Muscle of arm (tissue), 14 donors: ENCODE measurements at places on chromosomes 5 and 9. TPM values are rescaled to one million over a fixed set of nuclear protein-coding genes. Genes with fewer than 3 reads are reported as not detected.
A peak's percentile ranks its signal among the peaks of the same experiment; 100 is the strongest.

DNA sequence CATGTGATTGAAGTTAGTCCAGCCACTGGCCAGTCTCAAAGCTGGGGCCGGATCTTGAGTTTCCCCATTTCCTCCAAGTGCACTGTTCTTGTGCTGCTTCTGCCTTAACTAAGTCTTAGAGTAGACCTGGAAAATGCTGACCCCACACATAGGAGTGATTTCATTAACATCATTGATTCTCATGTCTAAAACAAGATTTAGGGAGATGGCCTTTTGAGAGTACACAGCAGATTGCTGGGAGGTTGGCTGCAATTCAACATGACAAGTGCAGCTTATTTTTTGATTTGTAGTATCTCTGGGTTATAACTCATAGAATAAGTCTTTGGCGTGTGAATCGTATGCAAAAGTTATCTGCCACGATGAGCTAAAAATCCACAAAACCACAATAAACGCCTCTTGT is 131.0 kb downstream of the CMYA5 start:
- DNase-seq = no peak

GRCh38 chr9:131847665-131848354 is 107.9 kb upstream of the RAPGEF1 start:
- DNase-seq = no peak

DNA sequence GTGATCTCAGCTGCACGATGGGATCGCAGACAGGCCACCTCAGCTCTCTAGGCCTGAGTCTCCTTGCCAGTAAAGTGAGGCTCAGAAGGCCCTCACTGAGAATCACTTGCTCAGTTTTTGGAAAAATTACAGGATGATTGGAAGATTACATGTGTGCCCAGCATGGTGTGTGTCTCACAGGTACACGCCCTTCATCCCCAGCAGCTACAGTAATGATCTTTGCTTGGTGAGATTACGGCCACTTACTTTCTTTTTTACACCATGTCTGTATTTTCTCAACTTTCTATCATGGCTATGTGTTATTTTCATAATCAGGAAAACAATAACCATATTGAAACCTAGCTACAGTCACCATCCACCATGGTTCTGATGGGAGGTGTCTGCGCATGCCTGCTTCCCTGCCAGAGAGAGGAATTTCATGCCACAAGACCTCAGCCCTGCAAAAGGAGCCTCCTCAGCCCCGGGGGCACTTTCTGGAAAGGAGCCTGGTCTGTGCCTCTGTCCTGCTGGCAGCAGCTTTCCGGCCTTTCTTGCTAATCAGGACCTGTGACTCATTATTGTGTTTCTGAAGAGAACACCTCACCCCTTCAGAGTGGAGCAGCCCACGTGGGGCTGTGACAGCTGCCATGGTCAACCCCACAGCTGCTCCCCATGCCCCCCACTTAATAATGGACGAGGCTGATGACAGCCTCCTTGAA is 64.2 kb upstream of the OLFM1 start:
- no peak for DNase-seq

- DNase-seq = no peak
These were observed 10.4 kb upstream of the ZNF354B start for GRCh38 chr5:178849316-178849715.

The GIN1 gene
- 12.3 TPM for polyA plus RNA-seq

GRCh38 chr5:35371951-35372426 is 141.7 kb upstream of the PRLR start:
- no peak for DNase-seq

- no peak for DNase-seq
These were observed 1271.3 kb downstream of the EFNA5 start for GRCh38 chr5:106399391-106399790.

The COL15A1 gene
- polyA plus RNA-seq = 209 TPM

- DNase-seq = no peak
These were observed 69.7 kb downstream of the FOCAD start for GRCh38 chr9:20753761-20754160.

The DBH gene
- polyA plus RNA-seq = 0.62 TPM

DNA sequence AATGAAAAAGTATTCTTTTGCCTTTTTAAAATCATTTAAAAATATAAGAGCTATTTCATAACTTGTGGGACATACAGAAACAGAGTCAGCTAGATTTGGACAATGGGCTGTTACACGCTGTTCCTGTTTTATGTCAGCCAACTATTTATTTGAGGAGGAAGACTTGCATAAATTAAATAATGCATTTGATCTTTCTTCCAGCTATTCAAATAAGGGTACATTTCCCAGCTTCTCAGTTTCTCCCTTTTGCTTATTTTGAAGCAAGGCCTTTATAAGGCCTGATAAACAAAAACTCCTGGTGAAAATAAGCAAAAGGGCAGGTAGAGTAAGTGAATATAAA is 6.5 kb downstream of the STOM start:
- DNase-seq = no peak

The ANKHD1 gene
- 90.0 TPM for polyA plus RNA-seq

- DNase-seq = peak; percentile 55
These were observed 13.6 kb downstream of the ARHGAP26 start for GRCh38 chr5:142783601-142784341.

DNA sequence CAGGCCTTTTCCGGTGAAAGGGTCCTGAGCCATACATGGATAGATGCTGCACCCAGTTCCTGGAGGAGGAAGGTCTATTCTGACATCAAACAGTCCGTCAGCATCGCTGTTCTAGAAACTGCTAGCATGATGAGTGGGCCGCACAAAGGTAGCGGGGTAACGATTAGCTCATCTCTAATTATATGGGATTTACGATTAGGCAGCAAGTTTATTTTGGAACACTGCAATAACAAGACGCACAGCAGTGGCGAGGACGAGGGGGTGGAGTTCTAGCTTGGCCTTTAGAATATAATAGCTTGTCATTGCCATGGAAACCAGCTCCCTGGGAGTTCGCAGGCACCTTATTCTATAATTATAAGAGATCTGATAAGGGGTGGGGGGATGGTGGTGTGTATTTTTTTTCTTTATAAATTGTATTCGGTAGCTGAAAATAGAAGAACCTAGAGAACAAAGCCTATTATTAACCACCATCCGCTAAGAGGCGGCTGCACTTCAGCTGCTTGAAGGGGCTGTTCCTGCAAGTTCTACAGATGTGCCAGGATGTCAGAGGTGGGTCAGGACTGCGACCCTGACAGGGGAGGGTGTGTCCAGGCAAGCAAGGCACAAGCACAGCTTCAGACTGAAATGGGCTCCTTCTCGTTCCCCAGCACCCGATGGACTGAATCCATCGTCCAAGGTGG is 311.0 kb downstream of the AGTPBP1 start:
- peak; percentile 7 for DNase-seq

GRCh38 chr9:129351642-129352145 is 173.6 kb upstream of the IER5L start:
- DNase-seq = no peak

DNA sequence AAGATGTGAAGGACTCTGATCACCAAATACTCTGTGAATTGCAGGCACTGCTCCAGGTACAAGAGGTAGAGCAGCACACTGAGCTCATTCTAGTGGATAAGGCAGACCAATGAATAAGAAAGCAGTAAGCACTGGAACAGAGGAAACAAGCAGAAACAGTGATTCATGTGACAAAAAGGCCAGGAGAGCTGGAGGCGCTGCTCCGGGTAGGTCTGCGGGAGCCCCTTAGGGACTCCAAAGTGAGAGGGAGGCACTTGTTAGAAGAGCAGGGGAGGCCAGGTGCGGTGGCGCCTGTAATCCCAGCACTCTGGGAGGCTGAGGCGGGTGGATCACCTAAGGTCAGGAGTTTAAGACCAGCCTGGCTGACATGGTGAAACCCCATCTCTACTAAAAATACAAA is 231.6 kb upstream of the NFIL3 start:
- DNase-seq = no peak

- no peak for DNase-seq
These were observed 8.2 kb downstream of the PBX3 start for GRCh38 chr9:125755340-125755739.

The SLC25A48 gene
- 0.36 TPM for polyA plus RNA-seq

DNA sequence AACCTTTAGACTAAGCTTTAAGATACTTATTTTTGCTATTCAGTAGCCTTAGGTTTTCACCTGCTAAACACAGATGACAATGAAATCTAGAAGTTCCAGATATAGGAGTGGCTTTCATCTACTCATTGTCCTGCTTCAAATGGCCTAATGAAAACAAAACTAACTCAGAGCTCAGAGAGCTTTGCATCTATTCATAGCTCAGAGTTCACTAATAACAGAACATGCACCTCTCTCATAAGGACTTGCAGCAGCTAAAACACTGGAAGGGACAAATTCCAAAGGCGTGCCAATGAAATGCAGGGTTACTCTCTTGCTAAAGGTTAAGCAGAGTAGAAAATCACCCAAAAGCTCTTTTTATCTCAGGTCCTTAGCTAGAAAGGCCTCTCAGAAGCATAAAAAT is 29.0 kb downstream of the SLC31A2 start:
- DNase-seq = no peak

The UNC5A gene
- 0.67 TPM for polyA plus RNA-seq

The SEMA4D gene
- polyA plus RNA-seq = 17.4 TPM

The FAM221B gene
- polyA plus RNA-seq = 0.07 TPM

DNA sequence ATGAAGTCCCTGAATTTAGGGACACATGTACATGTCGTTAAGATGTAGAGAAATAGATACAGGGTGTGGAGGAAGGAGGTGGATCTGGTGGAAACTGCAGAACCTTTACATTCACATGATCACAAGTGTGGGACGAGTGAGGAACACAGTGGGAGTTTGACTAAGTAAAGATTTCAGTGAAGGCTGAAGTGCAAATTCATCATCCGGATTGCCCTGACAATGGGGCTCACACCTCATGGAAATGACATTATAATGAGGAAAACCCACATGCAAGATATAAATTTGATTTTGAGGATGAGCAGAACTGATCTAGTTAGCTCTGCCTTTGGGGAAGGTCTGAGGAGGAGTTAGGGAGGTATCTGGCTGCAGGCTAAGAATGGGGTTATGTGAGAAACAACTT is 173.9 kb downstream of the FSTL4 start:
- DNase-seq = no peak

GRCh38 chr5:56352808-56353590 is 119.9 kb upstream of the ANKRD55 start:
- DNase-seq = no peak
